SK-N-SH (cell line): ENCODE measurements at places on chromosomes 11 and 22. TPM values are rescaled to one million over a fixed set of nuclear protein-coding genes. Genes with fewer than 3 reads are reported as not detected.

DNA sequence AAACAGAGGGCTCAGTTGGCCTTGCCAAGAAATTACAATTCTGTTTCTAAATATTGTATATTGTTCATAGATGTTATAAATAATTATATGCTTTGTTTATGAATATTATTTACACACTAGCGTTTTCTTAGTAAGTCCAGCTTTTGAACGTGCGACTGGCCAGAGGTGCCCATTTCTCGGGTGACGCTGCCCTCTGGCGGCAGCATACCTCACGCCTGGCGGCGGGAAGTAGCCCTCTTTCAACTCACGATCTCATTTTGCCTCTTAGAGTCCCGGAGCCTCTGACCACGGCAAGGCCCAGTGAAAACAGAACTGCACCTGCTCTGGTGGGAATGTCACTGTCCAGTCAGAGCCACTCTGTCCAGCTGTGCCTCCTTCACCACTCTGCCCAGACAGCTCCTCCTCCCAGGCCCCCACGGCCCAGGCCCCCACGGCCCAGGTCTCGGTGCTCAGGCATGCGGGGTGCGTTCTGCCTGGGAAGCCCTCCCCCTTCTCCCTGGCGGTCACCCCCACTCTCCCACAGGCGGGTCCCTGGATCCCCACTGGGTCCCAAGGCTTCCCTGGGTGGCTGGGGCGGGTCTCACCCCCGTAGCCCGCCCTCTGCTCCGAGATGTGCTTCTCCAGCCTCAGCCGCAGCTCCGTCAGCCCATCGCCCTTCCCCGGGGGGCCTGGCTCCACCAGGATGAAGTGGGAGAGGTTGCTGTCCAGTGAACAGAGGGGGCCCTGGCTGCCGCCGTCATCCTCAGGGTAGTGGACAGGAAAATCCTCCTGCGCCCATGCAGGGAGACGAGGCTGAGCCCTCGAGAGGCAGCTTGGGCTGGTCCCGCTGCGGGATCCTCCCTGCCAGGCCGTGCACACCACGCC is 19.3 kb downstream of the TSSC4 start:
- DNase-seq = peak; percentile 89
- H3K4me1 ChIP-seq = no peaks in the 10 kb centered on the region
- H3K4me3 ChIP-seq = no peak overlapping the region
- H3K36me3 ChIP-seq = no peaks in the 10 kb centered on the region
- no peaks in the 10 kb centered on the region for H3K27me3 ChIP-seq
- no peak overlapping the region for H3K27ac ChIP-seq

The CD81 gene
- 373 and 517 TPM in 2 replicates for polyA plus RNA-seq

DNA sequence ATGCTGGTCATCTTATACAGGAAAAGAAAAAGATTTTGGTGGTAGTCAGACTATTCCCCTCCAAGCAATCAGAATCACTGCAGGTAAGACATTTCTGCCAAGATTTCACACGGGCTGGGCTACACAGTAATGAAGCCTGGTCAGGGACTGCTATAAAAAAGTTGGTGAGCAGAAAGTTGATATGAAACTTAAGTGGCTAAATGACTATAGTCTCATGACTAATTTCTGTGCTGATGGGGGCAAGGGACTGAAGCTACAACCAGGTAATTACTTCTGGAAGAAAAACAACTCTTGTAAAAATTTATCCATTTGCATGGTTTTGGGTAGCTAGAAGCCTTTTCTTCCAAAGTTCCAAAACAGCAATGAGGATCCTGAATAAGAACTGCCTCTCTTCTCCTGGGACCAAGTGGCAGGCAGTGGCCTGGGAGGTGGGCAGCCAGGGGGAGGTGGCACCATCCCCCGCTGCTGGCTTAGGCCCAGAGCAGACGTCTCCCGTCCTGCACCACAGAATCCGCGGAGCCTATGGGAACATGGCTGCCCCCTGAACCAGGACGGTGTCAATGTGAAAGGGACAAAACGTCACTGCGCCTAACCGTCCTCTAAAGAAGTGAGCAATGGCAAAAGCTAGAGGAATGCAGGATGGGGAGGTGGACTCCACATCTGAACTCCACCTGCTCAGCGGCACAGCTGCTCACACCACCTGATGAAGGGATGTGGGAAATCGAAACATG is 122.6 kb upstream of the LMO1 start:
- no peak overlapping the region for H3K27ac ChIP-seq
- peaks cover 20% of the 10 kb centered on the region; the same call in 1 of the 2 replicates for H3K4me1 ChIP-seq
- no peak for DNase-seq

The MMP7 gene
- polyA plus RNA-seq = 0.13 and 0.36 TPM in 2 replicates

DNA sequence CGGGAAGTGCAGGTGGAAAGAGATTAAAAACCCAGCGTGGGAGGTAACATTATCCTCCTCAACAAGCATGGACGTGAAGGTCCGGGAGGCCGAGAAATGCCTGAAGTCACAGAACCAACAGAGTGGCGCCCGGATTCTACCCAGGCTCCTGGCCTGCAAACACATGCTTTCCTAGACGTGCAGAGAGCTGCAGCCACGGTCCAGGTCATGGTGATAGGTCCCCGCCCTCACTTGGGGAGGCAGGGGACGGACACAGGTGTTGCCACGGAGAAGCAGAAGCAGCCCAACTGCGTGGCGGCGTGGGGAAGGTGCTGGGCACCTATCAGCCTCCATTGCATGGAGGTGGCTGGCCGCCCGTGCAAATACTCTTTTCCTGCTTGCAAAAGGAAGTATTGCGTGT is 148.8 kb downstream of the MPPED1 start:
- no peaks in the 10 kb centered on the region for H3K4me1 ChIP-seq
- no peak for DNase-seq
- H3K4me3 ChIP-seq = no peak overlapping the region
- no peak overlapping the region for H3K27ac ChIP-seq
- H3K27me3 ChIP-seq = no peaks in the 10 kb centered on the region
- no peaks in the 10 kb centered on the region for H3K36me3 ChIP-seq

The BLID gene
- 0.18 TPM in 1 of 2 replicates, not detected in the other for polyA plus RNA-seq

DNA sequence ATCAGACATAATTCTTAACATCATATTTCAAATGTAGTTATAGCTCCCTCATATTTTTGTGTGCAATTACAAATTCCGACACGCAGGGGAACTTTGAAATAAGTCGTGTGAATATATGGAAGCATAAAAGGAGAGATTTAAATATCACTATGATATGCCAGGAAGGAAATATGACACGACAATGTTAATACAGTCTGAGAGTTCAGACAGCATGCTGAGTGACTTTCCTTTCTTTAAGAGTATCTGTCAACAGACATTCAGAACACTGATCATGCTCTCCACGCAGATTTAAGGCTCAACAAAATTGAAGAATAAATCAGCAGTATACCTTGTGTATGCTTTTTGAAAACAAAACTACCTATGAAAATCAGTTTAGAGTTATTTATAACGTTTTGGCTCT is 232.6 kb upstream of the CARD18 start:
- H3K4me1 ChIP-seq = no peaks in the 10 kb centered on the region; the same call in none of the 2 replicates
- DNase-seq = no peak
- no peak overlapping the region for H3K27ac ChIP-seq
- H3K27me3 ChIP-seq = no peaks in the 10 kb centered on the region
- no peak overlapping the region for H3K4me3 ChIP-seq
- H3K36me3 ChIP-seq = no peaks in the 10 kb centered on the region

The MGAT3 gene
- 0.16 and 0.21 TPM in 2 replicates for polyA plus RNA-seq

- H3K36me3 ChIP-seq = no peaks in the 10 kb centered on the region
- H3K4me3 ChIP-seq = peak overlapping the region; percentile 14; the same call in 1 of the 2 replicates
- DNase-seq = peak; percentile 61
- H3K27me3 ChIP-seq = peaks cover 5% of the 10 kb centered on the region; the same call in 1 of the 2 replicates
- no peaks in the 10 kb centered on the region for H3K4me1 ChIP-seq
Measured at GRCh38 chr22:35150183-35151107, 84.5 kb downstream of the ISX start.

- H3K27ac ChIP-seq = no peak overlapping the region
- H3K4me3 ChIP-seq = no peak overlapping the region
- H3K27me3 ChIP-seq = no peaks in the 10 kb centered on the region
- no peaks in the 10 kb centered on the region for H3K36me3 ChIP-seq
Measured at GRCh38 chr22:18929459-18929858, 6.6 kb downstream of the PRODH start.

- no peak overlapping the region for H3K27ac ChIP-seq
- H3K4me3 ChIP-seq = no peak overlapping the region
- H3K27me3 ChIP-seq = no peaks in the 10 kb centered on the region; the same call in 1 of the 2 replicates
- no peak for DNase-seq
- peaks cover 13% of the 10 kb centered on the region; the same call in 1 of the 2 replicates for H3K4me1 ChIP-seq
Measured at GRCh38 chr11:116551576-116551975, 221.2 kb downstream of the BUD13 start.

The SCGB1C1 gene
- polyA plus RNA-seq = not detected in 2 replicates

GRCh38 chr11:45993531-45994001 is 71.1 kb downstream of the LARGE2 start:
- no peaks in the 10 kb centered on the region for H3K36me3 ChIP-seq
- DNase-seq = no peak
- no peaks in the 10 kb centered on the region for H3K27me3 ChIP-seq
- H3K4me3 ChIP-seq = no peak overlapping the region

DNA sequence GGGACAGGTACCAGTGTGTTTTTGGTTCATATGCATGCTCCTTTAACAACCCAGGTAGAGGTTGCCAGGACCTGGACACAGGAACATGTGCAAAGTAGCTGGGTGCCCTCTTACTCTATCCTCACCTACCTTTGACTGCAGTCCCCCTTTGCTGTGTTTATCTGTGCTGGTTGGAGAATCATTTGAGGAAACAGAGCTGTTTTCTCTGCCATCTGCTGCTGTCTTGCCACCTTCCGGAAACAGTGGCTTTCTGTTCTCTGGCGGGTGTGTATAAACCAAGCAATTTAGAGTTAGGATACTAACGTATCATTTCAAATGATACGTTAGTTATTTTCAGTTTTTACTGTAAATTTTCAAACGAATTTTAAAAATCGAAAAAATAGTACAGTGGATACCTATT is 171.9 kb upstream of the TTC12 start:
- H3K36me3 ChIP-seq = no peaks in the 10 kb centered on the region
- H3K4me1 ChIP-seq = peaks cover 49% of the 10 kb centered on the region
- no peaks in the 10 kb centered on the region for H3K27me3 ChIP-seq
- H3K4me3 ChIP-seq = no peak overlapping the region
- no peak overlapping the region for H3K27ac ChIP-seq
- DNase-seq = no peak

DNA sequence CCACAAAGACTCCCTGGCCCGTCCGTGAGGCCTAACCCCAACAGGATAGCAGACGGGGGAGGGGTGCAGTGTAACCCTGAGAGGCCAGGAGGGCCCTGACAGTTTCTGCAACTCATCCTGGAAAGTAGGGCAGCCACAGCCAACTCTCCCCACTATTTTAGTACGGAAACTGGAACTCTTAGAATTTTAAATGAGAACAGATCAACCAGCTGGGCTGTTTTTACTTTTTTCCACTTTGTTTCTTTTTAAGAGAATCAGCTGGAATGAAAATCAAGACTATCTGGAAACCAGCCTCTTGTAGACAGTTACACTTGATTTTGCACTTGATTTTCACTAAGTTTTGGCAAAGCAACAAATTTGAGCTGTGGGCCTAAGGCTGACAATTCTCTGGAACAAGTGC is 42.7 kb upstream of the NRIP3 start:
- H3K36me3 ChIP-seq = no peaks in the 10 kb centered on the region
- no peak overlapping the region for H3K27ac ChIP-seq
- no peaks in the 10 kb centered on the region for H3K27me3 ChIP-seq
- DNase-seq = no peak

- peak overlapping the region; percentile 13; the same call in 1 of the 2 replicates for H3K27ac ChIP-seq
- no peaks in the 10 kb centered on the region for H3K36me3 ChIP-seq
- H3K4me1 ChIP-seq = peaks cover 6% of the 10 kb centered on the region; the same call in 1 of the 2 replicates
- no peaks in the 10 kb centered on the region for H3K27me3 ChIP-seq
- no peak overlapping the region for H3K4me3 ChIP-seq
Measured at GRCh38 chr22:37533995-37534394, 14.8 kb upstream of the CARD10 start.

DNA sequence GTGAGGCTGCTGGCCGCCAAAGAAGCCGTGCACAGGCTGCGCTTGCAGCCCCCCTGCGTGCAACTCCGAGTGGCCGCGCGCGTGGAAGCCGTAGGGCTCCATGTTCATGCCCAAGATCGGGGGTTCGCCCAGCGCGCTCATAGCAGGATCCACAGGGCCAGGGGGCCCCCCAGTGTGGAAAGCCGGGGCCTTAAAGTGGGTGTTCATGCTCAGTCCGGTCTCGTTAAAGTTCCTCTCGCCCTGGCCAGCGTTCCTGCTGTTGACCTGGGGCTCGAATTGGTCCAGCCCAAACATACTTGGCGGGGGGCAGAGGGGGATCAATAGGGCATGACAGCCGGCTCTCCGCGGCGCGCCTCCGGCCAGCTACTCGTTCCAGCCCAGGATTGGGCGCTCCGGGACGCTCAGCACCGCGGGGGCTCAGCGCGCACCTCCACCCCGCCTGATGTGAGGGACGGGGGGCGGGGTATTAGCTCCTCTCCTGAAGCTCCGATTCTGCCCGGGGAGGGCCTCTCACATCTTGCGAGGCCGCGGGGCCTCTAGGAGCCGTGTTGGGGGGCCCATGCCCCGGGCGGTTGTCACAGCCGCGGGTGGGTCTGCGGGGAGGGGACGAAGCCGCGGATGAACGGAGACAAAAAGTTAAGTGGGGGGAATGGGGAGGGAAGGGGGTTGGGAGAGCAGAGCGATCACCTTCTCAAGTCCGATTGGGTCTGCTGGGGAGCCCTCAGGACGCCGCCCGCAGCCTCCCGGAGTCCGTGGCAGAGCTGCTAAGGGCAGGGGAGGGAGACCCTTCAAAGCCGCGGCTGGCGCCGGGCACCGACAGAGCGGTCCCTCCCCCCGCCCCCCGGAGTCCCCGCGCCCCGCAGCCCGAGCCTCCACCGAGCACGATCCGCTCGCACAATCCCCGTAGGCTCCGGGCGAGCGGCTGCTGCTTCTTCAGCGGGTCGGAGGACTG is 1.0 kb downstream of the MN1 start:
- no peak overlapping the region for H3K27ac ChIP-seq
- peak overlapping the region; percentile 61 for H3K4me3 ChIP-seq
- DNase-seq = peak; percentile 70

DNA sequence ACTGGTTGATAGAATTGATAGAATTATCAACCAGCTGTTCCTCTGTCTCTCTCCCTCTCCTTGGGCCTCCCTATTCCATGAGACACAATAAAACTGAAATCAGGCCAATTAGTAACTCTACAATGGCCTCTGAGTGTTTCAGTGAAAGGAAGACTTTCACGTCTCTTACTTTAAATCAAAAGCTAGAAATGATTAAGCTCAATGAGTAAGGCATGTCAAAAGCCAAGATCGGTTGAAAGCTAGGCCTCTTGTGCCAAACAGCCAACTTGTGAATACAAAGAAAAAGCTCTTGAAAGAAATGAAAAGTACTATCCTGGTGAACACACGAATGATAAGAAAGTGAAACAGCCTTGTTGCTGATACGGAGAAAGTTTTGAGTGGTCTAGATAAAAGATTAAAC is 16.6 kb downstream of the PIH1D2 start:
- no peaks in the 10 kb centered on the region for H3K27me3 ChIP-seq
- no peaks in the 10 kb centered on the region for H3K4me1 ChIP-seq
- no peak overlapping the region for H3K27ac ChIP-seq

GRCh38 chr11:130830566-130830965 is 85.7 kb downstream of the SNX19 start:
- H3K27ac ChIP-seq = no peak overlapping the region
- no peak overlapping the region for H3K4me3 ChIP-seq
- H3K27me3 ChIP-seq = no peaks in the 10 kb centered on the region
- no peak for DNase-seq
- no peaks in the 10 kb centered on the region for H3K36me3 ChIP-seq

GRCh38 chr11:124814739-124815138 is 14.5 kb upstream of the MSANTD2 start:
- no peak overlapping the region for H3K4me3 ChIP-seq
- H3K36me3 ChIP-seq = no peaks in the 10 kb centered on the region
- no peaks in the 10 kb centered on the region for H3K4me1 ChIP-seq
- H3K27ac ChIP-seq = no peak overlapping the region

- no peaks in the 10 kb centered on the region for H3K36me3 ChIP-seq
- no peaks in the 10 kb centered on the region for H3K27me3 ChIP-seq
- no peak for DNase-seq
- H3K4me1 ChIP-seq = peaks cover 21% of the 10 kb centered on the region
Measured at GRCh38 chr11:128359515-128359914, 227.8 kb downstream of the ETS1 start.
